ENCODE measurements at places on chromosomes 2 and 18. TPM values are rescaled to one million over a fixed set of nuclear protein-coding genes. Genes with fewer than 3 reads are reported as not detected.

DNA sequence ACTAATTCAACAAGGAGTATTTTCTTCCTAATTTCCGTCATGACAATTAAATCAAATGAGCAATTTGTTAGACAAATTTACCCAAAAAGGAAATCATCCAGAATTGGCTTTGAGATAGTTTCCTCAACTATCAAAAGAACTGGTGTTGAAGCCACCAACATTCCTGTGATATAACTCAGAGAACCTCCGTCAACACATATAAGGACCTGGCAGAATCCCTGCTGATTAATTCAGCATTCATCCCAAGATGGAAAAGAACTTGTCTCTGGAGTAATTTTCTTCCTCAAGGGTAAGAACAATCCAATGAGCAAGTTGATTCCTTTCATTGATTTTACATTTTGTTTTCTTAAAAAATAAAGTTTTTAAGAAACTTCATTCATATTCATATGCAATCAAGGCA lies 62.0 kb downstream of the MBD2 start:
- no peaks in the 10 kb centered on the region for H3K27me3 ChIP-seq
- H3K4me3 ChIP-seq: no peak overlapping the region
- H3K36me3 ChIP-seq: peaks cover 44% of the 10 kb centered on the region
- H3K27ac ChIP-seq: no peak overlapping the region

NHEJ1 gene
- polyA plus RNA-seq: 26.0 TPM

DNA sequence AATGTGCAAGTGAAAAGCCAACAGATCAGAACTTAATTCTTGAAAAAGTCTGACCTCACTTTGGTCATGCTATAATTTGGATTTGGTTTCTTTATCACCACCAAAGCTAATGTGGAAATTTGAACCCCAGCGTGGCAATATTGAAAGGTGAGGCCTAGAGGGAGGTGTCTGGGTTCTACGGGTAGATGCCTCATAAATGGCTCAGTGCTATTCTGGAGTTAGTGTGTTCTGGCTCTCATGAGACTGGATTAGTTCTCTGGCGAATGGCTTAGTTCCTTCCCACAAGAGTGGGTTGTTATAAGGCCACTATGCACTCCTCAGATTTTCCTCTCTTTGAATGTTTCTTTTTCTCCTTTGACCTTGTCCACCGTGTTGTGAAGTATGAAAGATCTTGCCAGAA lies 22.3 kb downstream of the ORC4 start:
- H3K27me3 ChIP-seq: no peaks in the 10 kb centered on the region
- H3K4me3 ChIP-seq: no peak overlapping the region
- no peak for DNase-seq

KCNF1 gene
- polyA plus RNA-seq: not detected

- H3K36me3 ChIP-seq: no peaks in the 10 kb centered on the region
- DNase-seq: no peak
- peaks cover 68% of the 10 kb centered on the region for H3K4me1 ChIP-seq
- H3K4me3 ChIP-seq: no peak overlapping the region
- no peaks in the 10 kb centered on the region for H3K27me3 ChIP-seq
These were observed 1.5 kb downstream of the VAMP5 start for GRCh38 chr2:85585781-85586105.

MAPRE2 gene
- polyA plus RNA-seq: 89.3 TPM

DLX1 gene
- polyA plus RNA-seq: 0.64 TPM

IL1F10 gene
- not detected for polyA plus RNA-seq

DNA sequence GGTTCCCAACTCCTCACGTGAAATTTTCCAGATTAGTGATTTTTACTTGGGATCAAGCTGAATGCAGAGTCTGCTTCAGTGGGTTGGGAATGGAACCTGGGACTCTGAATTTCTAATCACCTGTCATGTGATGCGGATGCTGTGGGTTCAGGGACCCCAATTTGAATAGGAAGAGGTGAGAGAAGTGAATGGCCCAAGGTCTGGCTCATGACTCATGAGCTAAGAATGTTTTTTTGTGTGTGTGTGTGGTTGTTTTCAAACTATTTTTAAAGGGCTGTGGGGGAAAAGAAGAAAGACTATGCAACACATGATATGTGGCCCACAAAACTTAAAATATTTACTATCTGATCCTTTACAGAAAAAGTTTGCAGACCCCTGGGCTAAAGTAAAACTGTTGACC lies 108.5 kb upstream of the CYRIA start:
- H3K36me3 ChIP-seq: no peaks in the 10 kb centered on the region
- no peaks in the 10 kb centered on the region for H3K4me1 ChIP-seq
- no peaks in the 10 kb centered on the region for H3K27me3 ChIP-seq
- no peak overlapping the region for H3K27ac ChIP-seq
- no peak overlapping the region for H3K4me3 ChIP-seq
- DNase-seq: no peak

GRCh38 chr18:6948281-6949055 lies 169.1 kb downstream of the LAMA1 start:
- H3K36me3 ChIP-seq: no peaks in the 10 kb centered on the region
- H3K27me3 ChIP-seq: no peaks in the 10 kb centered on the region
- no peak for DNase-seq
- no peak overlapping the region for H3K4me3 ChIP-seq
- no peaks in the 10 kb centered on the region for H3K4me1 ChIP-seq
- no peak overlapping the region for H3K27ac ChIP-seq

TTL gene
- polyA plus RNA-seq: 17.5 TPM

- H3K27ac ChIP-seq: no peak overlapping the region
- DNase-seq: no peak
- peaks cover 4% of the 10 kb centered on the region for H3K4me1 ChIP-seq
- no peaks in the 10 kb centered on the region for H3K36me3 ChIP-seq
These were observed 315.5 kb downstream of the RPRM start for GRCh38 chr2:153163055-153163454.

CRACDL gene
- polyA plus RNA-seq: 2.6 TPM

DNA sequence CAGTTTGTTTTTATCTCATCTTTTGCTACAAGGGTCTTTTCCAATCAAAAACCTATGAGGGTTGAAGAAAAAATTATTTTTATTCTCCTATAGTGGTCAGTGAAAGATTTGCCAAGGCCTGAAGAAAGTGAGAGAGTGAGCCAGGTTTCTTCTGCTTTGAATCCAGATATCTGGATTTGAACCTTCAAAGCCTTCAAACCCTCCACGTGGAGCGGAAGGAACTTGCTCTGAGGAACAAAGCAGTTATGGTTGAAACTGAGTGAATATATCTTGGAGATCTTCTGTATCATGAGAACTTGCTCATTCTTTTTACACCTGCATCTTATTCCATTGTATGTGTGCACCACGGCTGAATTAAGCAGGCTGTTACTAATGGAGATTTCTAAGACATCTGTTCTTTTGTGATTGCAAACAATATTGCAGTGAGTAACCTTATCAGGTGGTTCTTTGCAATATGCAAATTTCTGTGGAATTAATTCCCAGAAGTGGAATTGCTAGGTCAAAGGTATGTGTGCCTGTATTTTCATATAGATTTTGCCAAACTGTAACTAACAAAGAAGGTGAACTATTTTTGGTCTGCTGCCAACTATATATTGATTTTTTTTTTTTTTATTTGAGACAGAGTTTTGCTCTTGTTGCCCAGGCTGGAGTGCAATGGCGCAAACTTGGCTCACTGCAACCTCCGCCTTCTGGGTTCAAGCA lies 147.9 kb downstream of the B3GNT2 start:
- no peak for DNase-seq
- H3K4me1 ChIP-seq: no peaks in the 10 kb centered on the region
- H3K4me3 ChIP-seq: no peak overlapping the region

GRCh38 chr2:7730449-7730848 lies 813.2 kb downstream of the RNF144A start:
- no peak for DNase-seq
- no peak overlapping the region for H3K4me3 ChIP-seq
- H3K27me3 ChIP-seq: no peaks in the 10 kb centered on the region
- H3K4me1 ChIP-seq: no peaks in the 10 kb centered on the region

DNA sequence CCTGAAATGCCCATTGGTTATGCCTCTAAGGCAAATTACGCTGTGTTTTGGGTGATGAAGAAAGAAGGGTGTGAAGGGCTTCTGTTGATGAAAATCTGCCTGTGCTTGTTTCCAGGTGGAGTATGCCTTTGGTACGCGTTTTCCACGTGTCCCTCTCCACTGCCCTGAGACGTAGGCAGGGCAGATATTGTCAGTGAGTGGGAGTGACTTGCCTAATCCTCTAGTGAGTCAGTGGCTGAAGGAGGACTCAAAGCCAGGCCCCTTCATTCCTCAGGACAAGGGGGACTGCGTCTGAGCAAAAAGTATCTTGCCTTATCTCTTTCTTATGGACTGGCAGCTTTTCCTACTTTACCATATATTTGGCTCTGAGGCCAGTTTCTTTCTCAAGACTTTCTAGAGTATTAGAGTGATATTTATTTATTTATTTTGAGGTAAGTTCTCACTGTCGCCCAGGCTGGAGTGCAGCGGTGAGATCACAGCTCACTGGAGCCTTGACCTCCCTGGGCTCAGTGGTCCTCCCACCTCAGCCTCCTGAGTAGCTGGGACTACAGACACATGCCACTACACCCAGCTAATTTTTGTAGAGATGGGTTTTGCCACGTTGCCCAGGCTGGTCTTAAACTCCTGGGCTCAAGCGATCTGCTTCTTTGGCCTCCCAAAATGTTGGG lies 10.2 kb downstream of the RALB start:
- no peak overlapping the region for H3K27ac ChIP-seq
- no peaks in the 10 kb centered on the region for H3K27me3 ChIP-seq
- no peak for DNase-seq
- peaks cover under 1% of the 10 kb centered on the region for H3K4me1 ChIP-seq

RESP18 gene
- not detected for polyA plus RNA-seq

- no peaks in the 10 kb centered on the region for H3K4me1 ChIP-seq
- peaks cover 12% of the 10 kb centered on the region for H3K27me3 ChIP-seq
- no peaks in the 10 kb centered on the region for H3K36me3 ChIP-seq
- H3K4me3 ChIP-seq: no peak overlapping the region
These were observed 36.2 kb upstream of the CNGA3 start for GRCh38 chr2:98310010-98310409.

DNA sequence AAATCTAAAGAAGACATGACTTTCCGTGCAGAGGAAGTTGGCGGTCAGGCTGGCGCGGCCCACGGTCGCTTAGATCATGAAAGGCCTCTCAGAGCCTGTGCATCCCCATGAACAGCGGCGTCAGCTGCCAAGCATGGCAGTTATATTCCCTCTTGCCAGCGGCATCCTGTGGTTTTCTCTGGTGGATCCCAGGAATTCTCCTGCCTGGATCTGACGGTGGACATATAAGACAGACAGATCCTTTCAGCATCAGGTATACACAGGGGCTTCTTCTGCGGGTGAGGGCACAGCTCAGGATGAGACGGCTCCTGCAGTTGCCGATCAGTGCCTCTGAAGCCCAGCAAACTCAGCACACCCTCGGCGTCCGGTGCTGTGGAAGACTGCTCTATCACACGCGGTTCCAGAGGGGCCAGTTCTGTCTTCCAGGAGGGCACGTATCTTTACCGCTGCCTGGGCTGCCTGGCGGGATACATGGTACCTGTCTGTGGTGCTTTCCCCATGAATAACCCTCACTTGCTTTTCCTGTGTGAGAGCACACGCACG lies 157.8 kb downstream of the LDLRAD4 start:
- H3K4me3 ChIP-seq: no peak overlapping the region
- H3K27ac ChIP-seq: no peak overlapping the region
- no peaks in the 10 kb centered on the region for H3K36me3 ChIP-seq

GRCh38 chr2:44840503-44840850 lies 101.0 kb upstream of the SIX3 start:
- no peak for DNase-seq
- H3K4me1 ChIP-seq: no peaks in the 10 kb centered on the region
- no peaks in the 10 kb centered on the region for H3K36me3 ChIP-seq
- H3K4me3 ChIP-seq: no peak overlapping the region
- H3K27ac ChIP-seq: no peak overlapping the region

DNA sequence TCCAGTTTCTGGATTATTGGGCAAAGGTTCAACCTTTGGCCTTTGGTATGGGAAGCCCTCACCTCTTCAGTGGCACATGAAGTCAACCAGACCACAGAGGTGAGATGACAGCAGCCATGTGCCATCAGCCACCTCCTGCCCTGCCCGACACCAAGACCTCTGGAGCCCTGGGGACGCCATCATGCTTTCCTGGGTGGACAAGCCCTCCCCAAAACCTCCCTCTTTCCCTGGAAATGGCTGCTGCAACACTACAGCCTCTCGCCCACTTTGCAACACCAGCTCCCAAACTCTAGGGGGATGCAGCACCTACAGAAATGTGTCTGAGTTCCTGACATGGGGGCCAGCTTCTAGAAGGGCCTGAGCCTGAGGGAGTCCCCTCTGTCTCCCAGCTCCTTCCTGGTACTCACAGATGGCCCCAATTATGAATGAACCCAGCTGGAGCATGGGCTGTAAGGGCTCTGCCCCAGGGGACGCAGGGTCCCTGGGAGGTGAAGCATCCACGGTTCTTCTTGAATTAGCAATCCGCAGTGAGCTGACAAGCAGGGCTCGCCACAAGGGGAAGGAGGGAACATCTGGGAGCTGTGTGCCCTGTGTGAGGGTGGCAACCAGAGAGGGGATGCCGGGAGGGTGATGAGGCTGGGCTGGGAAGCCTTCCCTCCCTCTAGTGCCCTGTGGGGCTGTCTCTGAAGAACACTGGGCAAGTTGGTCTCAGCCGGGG lies 268.5 kb upstream of the HDAC4 start:
- H3K4me3 ChIP-seq: no peak overlapping the region
- no peaks in the 10 kb centered on the region for H3K27me3 ChIP-seq
- no peak for DNase-seq
- no peaks in the 10 kb centered on the region for H3K4me1 ChIP-seq
- H3K36me3 ChIP-seq: no peaks in the 10 kb centered on the region

UGT1A5 gene
- not detected for polyA plus RNA-seq

DNA sequence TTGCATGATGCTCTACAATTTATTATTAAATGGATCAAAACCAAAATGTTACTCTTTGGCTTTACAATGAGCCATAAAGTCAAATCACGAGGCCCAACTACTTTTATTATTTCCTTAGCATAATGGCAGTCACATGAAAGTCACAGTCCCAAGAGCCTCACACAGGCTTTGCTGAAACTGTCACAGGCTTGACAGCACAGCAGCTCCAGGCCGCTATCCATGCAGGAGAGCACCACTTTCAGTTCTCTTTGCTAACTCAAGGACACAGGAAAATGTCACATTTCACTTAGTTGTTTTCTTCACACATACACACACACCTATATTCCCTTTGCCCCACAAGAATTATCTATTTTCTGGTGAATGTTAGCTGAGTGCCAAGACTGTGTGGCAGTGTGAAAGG lies 11.1 kb upstream of the MSGN1 start:
- H3K4me3 ChIP-seq: no peak overlapping the region
- H3K27ac ChIP-seq: no peak overlapping the region
- H3K36me3 ChIP-seq: no peaks in the 10 kb centered on the region
- no peaks in the 10 kb centered on the region for H3K27me3 ChIP-seq
- DNase-seq: no peak
- no peaks in the 10 kb centered on the region for H3K4me1 ChIP-seq

DNA sequence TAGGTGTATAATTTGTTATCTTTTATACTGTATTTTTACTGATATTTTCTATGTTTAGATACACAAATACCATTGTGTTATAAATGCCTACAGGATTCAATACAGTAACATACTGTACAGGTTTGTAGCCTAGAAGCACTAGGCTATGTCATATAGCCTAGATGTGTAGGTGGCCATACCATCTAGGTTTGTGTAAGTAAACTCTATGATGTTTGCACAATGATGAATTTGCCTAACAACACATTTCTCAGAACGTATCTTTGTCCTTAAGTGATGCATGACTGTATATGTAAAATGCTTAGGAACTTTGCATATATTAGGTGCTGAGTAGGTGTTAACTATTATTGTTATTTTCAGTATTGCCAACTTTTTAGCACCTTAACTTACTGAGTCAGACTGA lies 17.3 kb downstream of the UNC80 start:
- no peaks in the 10 kb centered on the region for H3K4me1 ChIP-seq
- H3K4me3 ChIP-seq: no peak overlapping the region
- no peak for DNase-seq

AGXT gene
- 0.26 TPM for polyA plus RNA-seq

- DNase-seq: no peak
- H3K36me3 ChIP-seq: no peaks in the 10 kb centered on the region
- H3K4me3 ChIP-seq: no peak within 1 kb of the TSS
- H3K27ac ChIP-seq: no peak within 1 kb of the TSS
These were observed at the start of gene ADCYAP1 for GRCh38 chr18:904218-905090. TSS of gene ADCYAP1 (plus strand) at chr18:904871. CDS start at chr18:905387, 516 bp downstream.

Measured in adrenal gland (tissue), 19 donors.